ENCODE measurements at places on chromosomes 6 and 20. TPM values are rescaled to one million over a fixed set of nuclear protein-coding genes. Genes with fewer than 3 reads are reported as not detected.

Gene MARCKS
- 133 TPM for total RNA-seq

Gene STMND1
- not detected for total RNA-seq

Gene C20orf141
- total RNA-seq: not detected

Gene IRAK1BP1
- total RNA-seq: 13.8 TPM

Gene RSPO3
- total RNA-seq: 0.81 TPM

Gene BMP5
- total RNA-seq: 1.5 TPM

Gene KIFC1
- 93.9 TPM for total RNA-seq

Gene BHLHE23
- total RNA-seq: 0.22 TPM

- H3K4me3 ChIP-seq: no peak overlapping the region
- DNase-seq: no peak
- H3K36me3 ChIP-seq: no peaks in the 10 kb centered on the region
- H3K27me3 ChIP-seq: no peaks in the 10 kb centered on the region
Measured at GRCh38 chr6:6663421-6664135, 75.1 kb downstream of the LY86 start.

- H3K36me3 ChIP-seq: no peaks in the 10 kb centered on the region
- H3K27ac ChIP-seq: no peak overlapping the region
- no peak overlapping the region for H3K4me3 ChIP-seq
Measured at GRCh38 chr6:128883906-128884305, 968 bp downstream of the LAMA2 start.

- H3K4me1 ChIP-seq: no peaks in the 10 kb centered on the region
- H3K27me3 ChIP-seq: no peaks in the 10 kb centered on the region
- H3K4me3 ChIP-seq: no peak overlapping the region
- no peak for DNase-seq
- H3K27ac ChIP-seq: no peak overlapping the region
- H3K36me3 ChIP-seq: no peaks in the 10 kb centered on the region
Measured at GRCh38 chr6:53752440-53752839, 42.4 kb upstream of the LRRC1 start.

DNA sequence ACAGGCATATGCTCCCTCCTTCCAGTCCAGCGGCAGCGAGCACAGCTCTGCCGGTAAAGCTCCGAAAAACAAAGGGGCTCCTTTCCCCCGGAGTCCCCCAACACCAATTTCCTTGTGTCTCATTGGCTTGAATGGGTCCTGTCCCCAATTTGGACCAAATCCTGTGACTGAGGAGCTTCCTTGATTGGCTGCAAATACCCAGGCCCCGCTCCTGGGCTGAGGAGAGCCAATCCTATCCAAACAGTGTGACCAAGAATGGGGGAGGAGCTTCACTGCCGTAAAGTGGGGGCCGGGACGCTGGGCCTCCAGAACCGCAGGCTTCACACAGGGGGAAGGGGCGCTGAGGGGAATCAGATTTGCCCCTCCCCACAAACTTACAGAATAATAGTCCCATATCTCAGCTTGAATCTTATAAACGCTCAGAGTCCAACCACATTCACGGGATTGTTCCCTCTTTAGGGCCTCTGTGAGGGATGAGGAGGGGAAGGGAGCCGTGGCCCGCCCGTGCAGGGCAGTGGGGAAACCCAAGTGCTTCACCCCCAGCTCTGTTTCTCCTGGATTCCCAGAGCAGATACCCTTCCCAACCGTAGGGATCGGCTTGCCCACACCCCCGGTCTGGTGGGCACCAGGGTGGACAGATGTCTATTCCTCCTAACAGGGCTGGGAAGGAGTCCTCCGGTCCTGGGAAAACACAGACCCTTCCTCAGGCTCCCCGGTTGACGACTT is 141.0 kb upstream of the MLN start:
- no peak overlapping the region for H3K4me3 ChIP-seq
- no peaks in the 10 kb centered on the region for H3K36me3 ChIP-seq

DNA sequence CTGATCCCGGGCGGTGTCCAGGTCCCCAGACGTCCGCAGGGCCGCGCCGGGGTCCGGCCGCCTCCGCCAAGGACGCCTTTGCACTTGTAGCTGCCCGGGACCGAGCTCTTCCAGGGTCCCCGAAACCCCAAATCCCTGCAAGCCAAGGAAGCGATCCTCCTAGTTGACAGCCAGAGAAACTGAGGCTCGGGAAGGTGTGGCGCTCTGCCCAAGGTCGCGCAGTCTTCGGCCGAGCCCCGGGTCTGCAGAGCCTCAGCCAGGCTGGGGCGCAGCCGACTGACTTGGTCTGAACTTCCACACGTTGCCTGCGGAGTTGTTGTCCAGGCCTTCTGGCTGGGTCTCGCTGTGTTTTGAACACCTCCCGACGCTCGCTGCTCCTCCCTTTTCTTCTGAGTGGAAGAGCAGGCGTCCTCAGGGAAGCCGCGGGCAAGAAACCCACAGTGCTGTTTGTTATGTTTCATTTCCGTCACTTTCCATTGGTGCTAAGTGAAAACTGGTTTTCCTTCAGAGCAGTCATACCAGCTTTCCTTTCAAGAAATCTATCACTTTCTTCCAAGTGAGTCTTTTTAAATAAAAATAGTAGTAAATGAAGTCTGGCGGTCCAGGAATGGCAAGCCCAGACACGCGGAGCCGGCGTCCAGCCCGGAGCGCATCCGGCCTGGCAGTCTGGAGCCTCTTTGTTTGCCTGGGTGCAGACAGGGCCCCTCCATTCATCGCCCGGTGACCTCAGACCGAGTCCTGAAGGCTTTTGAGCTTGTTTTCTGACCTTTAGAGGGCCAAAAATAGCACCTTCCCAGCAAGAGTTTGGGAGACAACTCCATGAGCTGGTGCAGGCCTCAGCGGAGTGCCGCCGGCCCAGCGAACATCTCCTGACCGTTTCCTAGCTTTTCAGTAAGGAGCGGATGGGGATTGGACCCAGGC is 698 bp downstream of the FAM210B start:
- H3K36me3 ChIP-seq: no peaks in the 10 kb centered on the region
- H3K27ac ChIP-seq: no peak overlapping the region
- peak; percentile 64 for DNase-seq
- H3K4me3 ChIP-seq: peak overlapping the region; percentile 81
- H3K4me1 ChIP-seq: peaks cover 20% of the 10 kb centered on the region

DNA sequence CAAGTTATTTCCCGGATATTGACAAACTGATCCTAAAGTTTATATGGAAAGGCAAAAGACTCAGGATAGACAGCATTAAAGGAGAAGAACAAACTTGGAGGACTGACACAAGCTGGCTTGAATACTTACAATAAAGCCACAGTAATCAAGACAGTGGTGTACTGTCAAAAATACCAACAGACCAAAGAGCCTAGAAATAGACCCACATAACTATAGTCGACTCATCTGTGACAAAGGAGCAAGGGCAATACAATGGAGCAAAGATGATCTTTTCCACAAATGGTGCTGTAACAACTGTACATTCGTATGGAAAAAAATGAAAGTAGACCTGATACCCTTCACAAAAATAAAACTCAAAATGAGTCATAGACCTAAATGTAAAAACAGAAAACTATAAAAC is 46.0 kb downstream of the ABHD12 start:
- no peaks in the 10 kb centered on the region for H3K4me1 ChIP-seq
- no peaks in the 10 kb centered on the region for H3K27me3 ChIP-seq
- no peak for DNase-seq
- H3K27ac ChIP-seq: no peak overlapping the region
- no peak overlapping the region for H3K4me3 ChIP-seq

DNA sequence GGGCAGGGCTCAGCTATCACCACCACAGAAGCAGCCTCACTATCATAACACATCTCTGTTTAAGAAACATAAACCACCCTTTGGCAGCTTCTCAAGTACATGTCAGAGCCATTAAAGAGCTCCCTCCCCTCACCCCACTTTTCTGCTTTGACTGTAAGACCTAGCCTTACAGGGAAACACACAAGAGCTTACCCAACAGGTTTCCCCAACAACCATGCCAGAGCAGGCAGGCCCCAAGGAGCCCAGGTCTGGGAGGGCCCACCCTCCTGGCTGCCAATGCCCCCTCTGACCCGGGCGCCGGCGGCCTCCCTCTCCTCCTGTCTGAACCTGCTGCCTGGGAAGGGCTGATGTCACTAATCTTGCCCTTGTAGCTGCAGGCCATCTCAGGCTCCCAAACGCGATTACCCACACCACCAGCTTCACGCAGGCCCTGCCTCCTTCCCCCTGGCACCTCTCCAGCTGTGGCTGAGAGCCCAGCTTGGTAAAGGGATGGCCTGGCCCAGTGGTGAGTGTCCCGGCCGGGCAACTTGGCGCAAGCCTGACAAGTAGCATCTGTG is 402.0 kb downstream of the MAFB start:
- H3K36me3 ChIP-seq: no peaks in the 10 kb centered on the region
- no peak for DNase-seq
- no peak overlapping the region for H3K4me3 ChIP-seq
- H3K27ac ChIP-seq: no peak overlapping the region
- H3K4me1 ChIP-seq: peaks cover 5% of the 10 kb centered on the region
- no peaks in the 10 kb centered on the region for H3K27me3 ChIP-seq

GRCh38 chr6:16284472-16284871 is 46.1 kb downstream of the GMPR start:
- H3K27me3 ChIP-seq: no peaks in the 10 kb centered on the region
- no peak for DNase-seq
- no peak overlapping the region for H3K4me3 ChIP-seq
- no peak overlapping the region for H3K27ac ChIP-seq

DNA sequence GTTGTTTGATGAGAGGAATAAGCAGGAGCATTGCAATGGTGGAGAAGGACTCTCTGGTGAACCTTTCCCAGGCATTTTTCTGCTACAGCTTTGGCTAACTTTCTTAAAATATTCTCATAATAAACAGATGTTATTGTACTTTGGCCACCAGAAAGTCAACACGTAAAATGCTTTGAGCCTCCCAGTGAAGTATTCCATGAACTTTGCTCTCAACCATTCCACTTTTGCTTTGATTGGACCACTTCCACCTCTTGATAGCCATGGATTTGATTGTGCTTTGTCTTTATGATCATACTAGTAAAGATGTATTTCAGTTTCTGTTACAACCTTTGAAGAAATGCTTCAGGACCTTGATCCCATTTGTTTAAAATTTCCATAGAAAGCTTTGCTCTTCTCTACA is 241.1 kb downstream of the TENT5A start:
- H3K36me3 ChIP-seq: no peaks in the 10 kb centered on the region
- H3K27ac ChIP-seq: no peak overlapping the region
- H3K4me3 ChIP-seq: no peak overlapping the region
- H3K27me3 ChIP-seq: no peaks in the 10 kb centered on the region

DNA sequence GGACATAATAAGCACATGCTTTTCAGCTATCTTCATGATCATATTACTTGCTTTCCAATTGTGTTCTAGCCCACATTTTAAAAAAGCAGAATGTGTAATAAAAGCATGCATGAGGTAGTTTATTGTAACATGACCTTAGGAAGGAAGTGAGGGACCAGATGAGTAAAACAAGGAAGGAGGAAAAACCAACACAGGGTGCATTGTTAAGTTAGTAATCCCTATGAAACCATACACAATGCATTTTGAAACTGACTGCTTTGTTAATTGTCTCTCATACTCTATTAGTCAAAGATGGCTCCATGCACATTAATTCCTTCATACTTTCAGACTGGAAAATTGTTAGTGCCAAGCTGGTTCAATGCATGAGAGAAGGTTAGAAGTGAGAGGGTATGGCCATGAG is 37.7 kb upstream of the CENPW start:
- no peak overlapping the region for H3K4me3 ChIP-seq
- H3K4me1 ChIP-seq: peaks cover 2% of the 10 kb centered on the region
- H3K27ac ChIP-seq: no peak overlapping the region
- no peaks in the 10 kb centered on the region for H3K27me3 ChIP-seq

DNA sequence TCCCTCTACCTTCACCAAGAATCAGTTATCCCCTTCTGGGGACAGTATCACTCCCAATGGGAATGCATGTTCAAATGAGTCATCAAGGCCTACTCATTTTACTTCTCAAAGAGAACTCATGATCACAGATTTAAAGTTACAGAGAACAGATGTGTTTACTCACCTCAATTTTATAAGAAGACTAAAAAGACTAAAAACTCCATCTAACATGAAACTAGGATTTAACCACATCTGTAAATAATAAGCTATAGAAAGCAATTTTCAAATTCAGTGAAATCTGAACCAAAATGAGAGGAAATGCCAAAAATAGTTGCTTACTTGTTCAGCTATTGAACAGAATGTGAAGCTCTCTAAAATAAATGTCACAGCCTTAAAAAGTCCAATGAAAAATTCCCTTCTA is 300.1 kb upstream of the KCNQ5 start:
- H3K27me3 ChIP-seq: no peaks in the 10 kb centered on the region
- no peaks in the 10 kb centered on the region for H3K4me1 ChIP-seq
- no peak overlapping the region for H3K27ac ChIP-seq
- H3K36me3 ChIP-seq: no peaks in the 10 kb centered on the region
- no peak for DNase-seq

GRCh38 chr6:42250274-42250931 is 32.7 kb upstream of the MRPS10 start:
- H3K4me3 ChIP-seq: no peak overlapping the region
- H3K27ac ChIP-seq: peak overlapping the region; percentile 6
- no peaks in the 10 kb centered on the region for H3K27me3 ChIP-seq
- no peaks in the 10 kb centered on the region for H3K36me3 ChIP-seq
- peak; percentile 79 for DNase-seq

GRCh38 chr6:152004036-152004566 is 196.6 kb downstream of the ESR1 start:
- H3K4me1 ChIP-seq: no peaks in the 10 kb centered on the region
- no peaks in the 10 kb centered on the region for H3K36me3 ChIP-seq
- DNase-seq: no peak
- no peaks in the 10 kb centered on the region for H3K27me3 ChIP-seq
- no peak overlapping the region for H3K4me3 ChIP-seq

DNA sequence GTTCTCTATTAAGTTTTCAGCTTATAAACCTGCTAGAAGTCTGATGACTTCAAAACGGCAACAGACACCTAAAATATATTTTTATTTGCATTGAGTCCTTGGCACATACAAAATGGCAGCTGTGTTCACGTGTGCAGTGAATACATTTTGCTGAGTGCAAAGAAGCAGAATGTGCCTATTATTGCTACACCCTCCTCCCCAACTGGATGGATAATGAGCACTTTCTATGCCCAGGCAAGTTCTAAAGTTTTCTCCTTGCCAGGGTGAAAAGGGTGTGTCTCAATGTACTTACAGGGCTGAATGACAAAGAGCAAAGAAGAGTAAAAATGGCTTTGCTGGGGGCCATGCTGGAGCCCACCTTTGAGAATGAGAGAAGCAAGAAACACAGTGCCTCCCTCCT is 4.0 kb upstream of the FERMT1 start:
- no peak for DNase-seq
- H3K27me3 ChIP-seq: peaks cover 28% of the 10 kb centered on the region
- H3K36me3 ChIP-seq: no peaks in the 10 kb centered on the region
- H3K4me1 ChIP-seq: peaks cover 18% of the 10 kb centered on the region
- H3K27ac ChIP-seq: no peak overlapping the region

DNA sequence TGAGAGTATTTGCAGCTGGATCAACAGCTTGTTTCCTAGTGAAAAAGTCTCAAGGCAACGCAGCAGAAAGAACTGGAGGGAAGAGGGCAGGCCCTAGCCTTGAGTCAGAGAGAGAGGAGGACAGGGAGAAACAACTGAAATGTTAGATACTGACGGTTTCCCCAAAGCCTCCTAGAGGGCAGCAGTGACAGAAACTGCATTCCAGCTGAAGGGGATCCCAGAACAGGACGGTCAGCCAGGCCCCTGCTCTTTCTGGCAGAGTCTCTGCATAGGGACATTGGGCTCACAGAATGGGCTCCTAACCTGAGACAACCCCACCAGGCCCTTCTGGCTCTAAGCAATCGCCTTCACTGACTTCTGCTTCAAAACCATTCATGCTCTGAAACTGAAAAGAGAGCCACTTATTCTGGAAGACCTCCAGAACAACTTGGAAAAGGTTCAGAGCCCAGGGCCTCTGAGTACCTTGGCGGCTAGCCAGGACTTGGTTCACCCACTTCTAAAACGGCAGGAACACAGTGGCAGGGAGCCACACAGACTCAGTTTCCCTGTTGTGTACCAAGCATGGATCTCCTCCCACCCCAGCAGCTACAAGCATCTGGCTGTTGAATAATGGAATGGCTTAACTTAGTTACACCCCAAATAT is 72.9 kb downstream of the PSMB1 start:
- peaks cover 13% of the 10 kb centered on the region for H3K4me1 ChIP-seq
- no peak overlapping the region for H3K27ac ChIP-seq
- H3K27me3 ChIP-seq: no peaks in the 10 kb centered on the region
- H3K36me3 ChIP-seq: no peaks in the 10 kb centered on the region
- H3K4me3 ChIP-seq: no peak overlapping the region

All from neural progenitor cell (in vitro differentiated cells).